CD4-positive, alpha-beta T cell treated with Interleukin-15 for 1 hour (primary cell): ENCODE measurements at places on chromosomes 4 and X.

DNA sequence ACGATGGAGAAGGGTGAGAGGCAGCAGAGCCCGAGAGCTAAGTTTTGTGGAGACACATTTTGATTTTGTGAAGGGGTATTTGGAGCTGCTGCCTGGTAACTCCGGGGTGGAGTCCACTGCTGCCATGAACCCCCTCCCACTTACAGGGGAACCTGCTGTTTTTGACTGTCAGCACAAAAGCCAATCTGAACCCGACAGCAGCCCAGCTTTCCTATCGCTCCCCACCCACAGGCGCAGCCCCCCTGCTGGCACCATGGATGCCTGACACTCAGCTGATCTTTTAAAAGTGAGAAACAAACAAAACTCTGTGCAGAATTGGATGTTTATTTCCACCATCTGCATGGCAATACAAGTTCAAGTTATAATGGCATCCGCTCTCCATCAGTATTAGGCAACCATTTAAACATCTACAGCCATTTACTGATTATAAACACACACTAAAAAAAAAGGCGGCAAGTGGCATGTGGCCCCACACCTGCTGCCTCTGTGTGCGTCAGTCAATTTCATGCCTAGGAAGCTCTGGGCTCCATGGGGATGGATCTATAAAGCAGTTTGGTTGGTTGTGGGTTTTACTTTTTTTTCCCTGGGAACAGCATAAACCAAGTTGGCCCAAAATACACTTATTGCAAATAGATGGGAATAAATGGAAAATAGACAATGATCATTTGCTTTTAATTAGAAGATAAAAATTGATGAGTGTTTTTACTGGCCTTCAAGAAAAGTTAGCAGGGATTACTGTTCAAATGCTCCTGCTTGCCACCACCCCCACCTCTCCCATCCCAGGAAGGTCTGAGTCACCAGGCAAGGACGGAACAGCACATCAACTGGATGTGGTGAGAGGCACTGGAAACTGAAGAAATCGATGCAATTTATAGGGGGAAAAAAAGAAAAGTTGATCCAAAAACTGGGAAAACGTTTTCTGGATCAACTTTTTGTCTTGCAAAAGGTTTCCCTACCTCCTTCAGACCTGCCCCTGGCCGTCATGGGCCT lies 46.0 kb downstream of the SEPSECS start:
- no peak for DNase-seq

- no peak for DNase-seq
Observed at GRCh38 chrX:39398215-39398962, 597.1 kb downstream of the MID1IP1 start.

DNA sequence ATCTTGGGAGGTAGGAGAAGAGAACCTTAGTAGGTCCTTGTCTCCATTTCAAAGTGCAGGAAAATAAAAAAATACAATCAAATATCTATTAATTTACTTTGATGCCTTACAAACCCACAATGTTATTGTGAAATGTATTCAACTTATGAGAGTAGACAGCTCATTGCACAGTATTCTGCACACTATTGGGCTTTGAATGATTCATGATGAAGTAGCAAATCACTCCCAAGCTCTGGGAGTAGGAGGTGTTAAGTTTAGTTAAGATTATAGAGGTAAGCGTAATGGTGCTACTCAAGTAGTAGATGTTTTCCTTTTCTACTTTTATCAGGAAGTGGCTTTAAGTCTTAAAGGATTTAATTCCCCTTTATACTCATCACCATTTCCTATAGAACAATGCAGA lies 32.8 kb upstream of the TMPRSS11A start:
- no peak for DNase-seq

DNA sequence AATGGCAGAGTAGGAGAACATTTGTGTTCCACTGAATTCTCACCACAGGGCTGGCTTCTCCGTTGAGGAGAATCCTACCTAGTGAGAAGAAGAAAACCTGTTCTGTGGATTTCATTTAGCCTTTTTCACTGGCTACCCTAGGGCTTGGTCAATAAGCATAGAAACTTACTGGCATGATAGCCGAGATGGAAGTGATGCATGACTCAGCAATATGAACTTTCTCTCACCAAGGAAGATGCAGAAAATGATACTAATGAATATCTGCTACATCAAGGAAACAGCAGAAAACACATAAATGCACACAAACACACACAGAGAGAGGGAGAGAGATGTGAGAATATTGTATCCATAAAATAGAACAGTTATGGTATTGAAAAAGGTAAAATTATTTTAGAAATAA lies 216.3 kb downstream of the HHIP start:
- DNase-seq, result no peak

DNA sequence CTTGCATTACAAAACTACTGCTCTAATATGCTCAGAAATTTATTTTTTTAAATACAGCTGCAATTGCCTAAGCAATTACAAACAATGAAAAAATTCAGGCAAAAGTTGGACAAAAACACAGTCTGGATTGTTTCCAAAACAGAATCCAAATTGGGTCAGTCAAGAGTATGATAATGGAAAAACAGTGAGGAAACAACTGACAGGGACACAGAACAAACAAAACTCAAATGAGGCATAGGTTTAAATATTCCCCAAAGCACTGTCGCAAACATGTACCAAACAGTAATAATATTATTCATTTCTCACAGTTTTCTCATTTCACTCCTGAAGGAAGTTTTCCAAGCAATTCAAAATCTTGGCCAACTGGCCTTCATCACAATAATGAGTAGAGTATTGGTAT lies 386.6 kb downstream of the CENPC start:
- no peak for DNase-seq

GRCh38 chr4:149102765-149103164 lies 660.6 kb upstream of the NR3C2 start:
- DNase-seq, result no peak

DNA sequence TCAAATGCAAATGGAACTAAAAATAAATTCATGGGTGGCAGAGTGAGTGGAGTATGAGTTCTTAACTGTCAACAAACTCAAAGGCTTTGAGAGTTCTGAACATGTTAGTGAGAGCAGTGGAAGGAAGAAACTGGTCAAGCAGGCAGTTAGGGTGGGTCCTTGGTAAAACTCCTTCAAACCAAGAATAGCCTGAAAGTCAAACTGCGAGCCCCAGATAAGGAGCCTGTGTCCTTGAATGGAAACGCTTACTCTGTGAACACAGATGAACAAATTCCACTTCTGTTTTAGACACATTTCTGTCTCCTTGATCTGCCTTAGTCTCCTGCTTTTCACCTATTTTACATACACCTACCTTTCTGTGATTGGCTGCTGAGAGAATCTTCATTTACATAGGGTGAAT lies 129.4 kb upstream of the PCDH18 start:
- DNase-seq, result no peak

DNA sequence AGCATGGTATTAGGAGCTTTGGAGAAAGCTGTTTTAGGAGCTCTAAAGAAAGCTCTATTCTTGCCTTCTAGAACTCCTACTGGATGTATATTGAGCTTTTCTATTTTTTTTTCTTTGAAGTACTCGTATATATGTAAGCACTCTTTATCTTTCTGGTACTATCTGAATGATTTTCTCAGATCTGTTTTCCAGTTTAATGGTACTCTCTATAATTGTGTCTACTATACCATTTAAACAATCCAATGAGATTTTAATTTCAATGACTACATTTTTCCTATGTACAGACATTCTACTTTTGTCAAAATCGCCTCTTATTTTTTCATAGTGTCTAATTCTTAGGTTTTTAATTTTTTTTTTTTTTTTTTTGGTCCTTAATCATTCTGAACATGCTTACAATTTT lies 328.1 kb downstream of the DCTD start:
- DNase-seq, result no peak

GRCh38 chrX:51420610-51421009 lies 75.8 kb downstream of the NUDT11 start:
- no peak for DNase-seq

- DNase-seq, result no peak
Observed at GRCh38 chr4:20589436-20589835, 110.8 kb upstream of the PACRGL start.

- DNase-seq, result no peak
Observed at GRCh38 chr4:24849756-24850155, 54.4 kb downstream of the SOD3 start.

DNA sequence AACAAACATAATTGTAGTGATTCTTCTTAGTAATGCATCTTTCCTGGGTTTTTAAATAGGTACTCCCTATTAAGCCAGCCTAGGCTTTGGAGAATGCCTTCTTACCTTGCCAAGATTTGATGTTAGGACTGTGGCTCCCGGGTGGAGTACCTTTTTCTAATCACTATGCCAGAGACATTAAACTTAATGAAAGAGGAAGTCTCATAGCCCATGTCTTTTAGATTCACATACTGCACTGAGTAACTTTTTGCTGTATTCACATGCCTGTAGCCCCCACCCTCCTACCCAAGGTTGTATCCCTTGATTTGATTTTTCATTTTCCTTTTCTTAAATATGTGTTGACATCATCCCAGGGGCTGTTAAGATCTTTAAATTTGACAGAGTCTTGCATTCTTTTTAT lies 104.2 kb upstream of the TLR2 start:
- no peak for DNase-seq

DNA sequence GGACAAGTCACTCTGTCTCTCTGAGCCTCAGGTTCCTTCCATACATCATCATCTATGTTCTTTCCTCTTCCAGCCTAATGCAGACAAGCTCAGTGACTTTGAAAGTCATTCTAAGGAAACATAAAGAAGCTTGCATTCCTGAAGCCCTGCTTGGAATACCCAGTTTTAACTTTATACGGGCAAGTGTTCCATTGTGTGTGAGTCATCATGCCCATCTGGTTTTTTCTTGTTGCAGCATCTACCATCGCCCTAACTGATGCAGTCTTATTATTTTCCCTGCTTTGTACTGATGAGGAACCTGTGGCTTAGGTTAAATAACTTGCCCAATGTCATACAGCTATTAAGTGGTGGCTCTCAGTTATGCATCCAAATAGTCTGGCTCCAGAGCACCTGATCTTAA lies 177.9 kb upstream of the RAI2 start:
- no peak for DNase-seq

GRCh38 chrX:143581240-143581639 lies 54.7 kb downstream of the SLITRK4 start:
- DNase-seq, result no peak

- no peak for DNase-seq
Observed at GRCh38 chr4:38734446-38734845, 48.3 kb downstream of the TLR10 start.

DNA sequence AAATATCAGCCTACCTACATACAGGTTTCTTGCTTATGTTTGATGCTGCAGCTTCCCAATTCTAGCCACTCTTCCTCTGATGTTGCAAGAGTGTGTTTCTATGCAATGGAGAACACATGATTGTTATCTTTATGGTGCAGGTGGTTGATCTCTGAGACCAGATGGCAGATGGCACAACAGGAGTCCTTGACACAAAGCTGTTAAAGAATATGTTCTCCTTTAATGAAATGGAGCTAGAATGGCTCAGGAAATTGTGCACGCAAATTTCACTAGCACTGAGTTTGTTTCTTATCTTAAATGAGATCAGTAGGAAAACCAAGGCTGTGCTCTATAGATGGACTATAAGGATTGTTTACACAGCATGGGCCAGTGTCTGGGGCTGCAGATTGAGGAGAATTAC lies 29.9 kb upstream of the TTC29 start:
- DNase-seq, result no peak

GRCh38 chr4:104449537-104449936 lies 45.2 kb downstream of the CXXC4 start:
- DNase-seq, result no peak

DNA sequence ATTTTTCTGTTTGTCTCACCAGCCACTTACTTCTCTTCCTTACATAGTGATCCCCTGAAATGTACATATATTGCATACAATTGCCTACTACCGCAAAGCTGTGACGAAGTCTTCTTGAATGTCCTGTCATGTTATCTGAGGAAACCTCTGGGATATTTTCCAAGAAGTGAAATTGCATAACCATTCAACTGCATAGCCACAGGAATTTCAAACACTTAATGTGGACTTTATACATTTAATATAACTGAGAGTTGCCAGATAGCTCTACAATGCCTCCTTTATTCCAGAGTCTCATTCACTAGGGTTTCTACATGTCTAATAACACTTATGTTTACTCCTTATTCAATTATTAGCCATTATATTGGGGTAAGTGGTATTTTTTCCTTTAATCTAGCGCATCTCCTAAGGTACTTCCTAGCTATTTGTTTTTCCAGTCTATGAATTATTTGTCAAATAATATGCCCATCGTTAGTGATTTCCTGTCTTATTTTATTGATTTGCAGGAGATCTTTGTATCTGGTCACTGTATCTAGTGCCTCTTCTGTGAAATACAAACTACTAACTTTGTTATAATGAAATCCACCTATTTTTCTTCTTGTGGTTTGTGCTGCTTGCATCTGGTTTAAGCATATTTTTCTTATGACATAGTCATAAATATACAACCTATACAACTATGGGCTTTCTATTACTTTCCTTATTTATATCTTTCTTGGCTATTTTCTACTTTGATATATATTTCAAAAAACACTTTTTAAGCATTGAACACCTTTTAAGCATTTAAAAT lies 69.2 kb upstream of the GRID2 start:
- DNase-seq, result no peak

GRCh38 chr4:74543231-74543781 lies 98.4 kb downstream of the AREG start:
- DNase-seq, result no peak

GRCh38 chrX:130025256-130025655 lies 42.8 kb downstream of the BCORL1 start:
- DNase-seq, result no peak

DNA sequence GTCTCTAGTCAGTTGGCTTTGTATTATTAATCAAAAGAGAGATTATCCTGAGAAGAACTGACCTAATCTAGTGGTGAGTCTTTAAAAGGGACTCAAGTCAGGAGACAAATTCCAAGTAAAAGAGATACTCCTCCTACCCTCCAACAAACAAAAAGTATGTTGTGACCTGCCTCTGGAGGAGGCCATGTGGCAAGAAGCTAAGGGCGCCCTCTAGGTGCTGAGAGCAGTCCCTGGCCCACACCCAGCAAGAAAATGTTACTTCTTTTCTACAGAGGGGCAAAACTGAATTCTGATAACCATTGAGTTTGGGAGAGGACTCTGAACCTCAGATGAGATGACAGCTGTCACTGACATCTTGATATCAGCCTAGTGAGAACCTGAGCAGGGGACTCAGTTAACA lies 953.6 kb upstream of the AGA start:
- DNase-seq, result no peak

GRCh38 chr4:18022572-18023050 lies 1.1 kb upstream of the LCORL start:
- no peak for DNase-seq
